ENCODE measurements at places on chromosomes 1 and 21. TPM values are rescaled to one million over a fixed set of nuclear protein-coding genes. Genes with fewer than 3 reads are reported as not detected.

TPRG1L gene
- total RNA-seq, result 6.2 TPM

DNA sequence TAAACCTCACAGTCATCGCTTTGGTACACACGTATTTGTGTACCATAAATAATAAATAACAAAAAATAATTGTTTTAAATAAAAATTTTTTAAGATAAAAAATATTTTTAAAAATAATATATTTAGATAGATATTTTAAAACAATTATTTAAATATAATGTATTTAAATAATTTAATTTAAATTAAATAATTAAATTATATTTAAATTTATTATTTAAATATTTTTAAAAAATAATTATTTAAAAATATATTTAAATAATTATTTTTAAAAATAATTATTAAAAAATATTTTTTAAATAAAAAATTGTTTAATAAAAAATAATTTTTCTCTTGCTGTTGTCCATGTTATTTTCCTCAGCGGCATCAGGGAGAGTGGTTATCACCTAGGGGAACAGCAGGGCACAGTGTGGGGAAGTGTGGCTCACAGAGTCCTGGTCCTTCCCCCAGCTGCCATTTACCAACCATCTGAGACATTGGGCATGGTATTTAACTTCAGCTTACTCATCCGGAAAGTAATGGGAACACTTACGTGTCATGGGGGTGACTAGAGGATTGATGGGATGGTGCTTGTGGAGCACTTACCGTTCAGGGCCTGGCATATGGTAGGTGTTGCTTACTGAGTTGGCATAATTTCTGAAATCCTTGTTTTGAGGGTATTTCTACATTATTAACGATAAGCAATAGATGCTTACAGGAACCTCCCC lies 92.9 kb upstream of the TSPAN2 start:
- peaks cover 9% of the 10 kb centered on the region for H3K4me1 ChIP-seq
- H3K36me3 ChIP-seq, result no peaks in the 10 kb centered on the region
- H3K4me3 ChIP-seq, result no peak overlapping the region
- no peak for DNase-seq
- H3K27me3 ChIP-seq, result no peaks in the 10 kb centered on the region

GRCh38 chr1:176211396-176212165 lies 4.5 kb upstream of the COP1 start:
- no peak overlapping the region for H3K4me3 ChIP-seq
- H3K27ac ChIP-seq, result no peak overlapping the region
- H3K4me1 ChIP-seq, result no peaks in the 10 kb centered on the region

FCRL2 gene
- not detected for total RNA-seq

DNA sequence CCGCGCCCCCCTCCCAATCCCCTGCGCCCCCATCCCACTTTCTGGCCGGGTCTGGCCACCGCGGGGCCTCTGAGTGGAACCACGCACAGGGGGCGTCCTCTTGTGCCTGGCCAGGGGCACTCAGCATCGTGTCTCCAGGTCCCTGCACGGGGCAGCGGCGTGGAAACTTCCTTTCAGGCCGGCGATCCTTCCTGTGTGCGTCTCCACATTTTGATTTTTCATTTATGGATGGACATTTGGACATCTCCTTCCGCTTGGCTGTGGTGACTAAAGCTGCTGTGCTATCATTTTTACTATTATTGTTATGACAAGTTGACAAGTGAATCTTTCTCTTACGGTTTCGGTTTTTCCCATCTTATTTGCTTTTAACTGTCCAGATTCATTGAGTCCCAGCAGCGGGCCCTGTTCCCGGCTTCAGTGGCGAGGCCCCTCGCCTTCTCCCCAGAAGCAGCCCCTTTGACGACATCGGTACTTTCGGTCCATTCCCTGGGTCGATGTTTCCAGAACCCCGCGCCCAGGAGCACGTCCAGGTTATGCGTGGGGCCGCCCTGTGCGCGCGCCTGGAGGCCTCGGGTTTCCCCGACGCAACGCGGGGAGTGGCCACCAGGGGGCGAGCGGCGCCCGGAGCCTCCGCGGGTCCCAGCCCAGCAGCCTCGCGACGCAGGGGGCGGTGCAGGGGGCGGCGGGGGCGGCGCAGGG lies 12.4 kb upstream of the SLC19A1 start:
- peak overlapping the region; percentile 86 for H3K27ac ChIP-seq
- DNase-seq, result peak; percentile 86
- H3K36me3 ChIP-seq, result no peaks in the 10 kb centered on the region
- H3K27me3 ChIP-seq, result no peaks in the 10 kb centered on the region
